ENCODE measurements at places on chromosomes 11 and 22.

- no peak for DNase-seq
These were observed 56.6 kb upstream of the DRD2 start for GRCh38 chr11:113531575-113532451.

- no peak for DNase-seq
These were observed 979.7 kb downstream of the NTM start for GRCh38 chr11:132349811-132350733.

- no peak for DNase-seq
These were observed 5.2 kb upstream of the PLET1 start for GRCh38 chr11:112265659-112266409.

- DNase-seq: no peak
These were observed 17.6 kb upstream of the NCR3LG1 start for GRCh38 chr11:17333799-17334586.

GRCh38 chr11:134863294-134863693 lies 451.3 kb upstream of the B3GAT1 start:
- DNase-seq: no peak

GRCh38 chr22:21921184-21921721 lies 31.4 kb downstream of the PPM1F start:
- DNase-seq: no peak

DNA sequence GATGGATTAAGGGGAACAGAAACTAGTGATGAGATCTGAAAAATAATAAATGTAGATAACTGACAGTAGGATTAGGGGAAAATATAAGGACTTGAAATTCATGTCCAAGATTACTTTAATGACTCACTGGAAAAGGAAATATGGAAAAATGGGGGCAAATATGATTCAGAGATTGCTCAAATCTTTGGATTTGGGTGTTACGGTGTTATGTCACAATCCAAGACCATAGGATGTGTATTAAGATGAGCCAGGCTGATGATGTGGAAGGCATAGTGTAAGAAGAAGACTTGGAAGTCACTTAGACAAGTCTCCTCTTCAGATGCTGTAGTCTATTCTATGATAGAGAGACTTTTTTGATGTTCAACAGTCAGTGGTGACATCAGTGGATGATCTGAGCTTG lies 323.7 kb downstream of the LUZP2 start:
- DNase-seq: no peak

- DNase-seq: no peak
These were observed 722 bp upstream of the GUCY1A2 start for GRCh38 chr11:107018902-107019493.
